ENCODE measurements at places on chromosomes 7 and 10.

- DNase-seq = no peak
Measured at GRCh38 chr7:158458096-158458495, 129.5 kb downstream of the PTPRN2 start.

- no peak for DNase-seq
Measured at GRCh38 chr10:130023454-130024230, 59.6 kb upstream of the EBF3 start.

- DNase-seq = no peak
Measured at GRCh38 chr7:8147760-8148463, 114.1 kb downstream of the ICA1 start.

- no peak for DNase-seq
Measured at GRCh38 chr10:46518028-46518725, 38.3 kb downstream of the GPRIN2 start.

DNA sequence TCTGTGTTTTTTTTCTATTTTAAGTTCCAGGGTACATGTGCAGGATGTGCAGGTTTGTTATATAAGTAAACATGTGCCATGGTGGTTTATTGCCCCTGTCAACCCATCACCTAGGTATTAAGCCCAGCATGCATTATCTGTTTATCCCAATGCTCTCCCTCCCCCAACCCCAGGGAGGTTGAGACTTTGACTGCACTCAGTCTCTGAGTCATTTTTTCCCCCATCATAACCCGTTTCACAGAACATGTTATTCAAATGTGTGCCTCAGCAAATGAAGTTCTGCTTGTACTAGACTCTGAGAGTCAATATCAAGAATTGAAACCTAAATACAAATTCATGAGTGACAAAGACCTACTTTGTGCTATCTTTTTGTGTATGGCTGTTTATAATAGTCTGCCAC is 70.0 kb upstream of the CYP26C1 start:
- DNase-seq = no peak

- DNase-seq = no peak
Measured at GRCh38 chr7:12549106-12549505, 21.4 kb upstream of the SCIN start.

- no peak for DNase-seq
Measured at GRCh38 chr10:102777711-102778453, 34.1 kb downstream of the WBP1L start.

GRCh38 chr10:124802313-124802675 is 675 bp downstream of the ABRAXAS2 start:
- no peak for DNase-seq

DNA sequence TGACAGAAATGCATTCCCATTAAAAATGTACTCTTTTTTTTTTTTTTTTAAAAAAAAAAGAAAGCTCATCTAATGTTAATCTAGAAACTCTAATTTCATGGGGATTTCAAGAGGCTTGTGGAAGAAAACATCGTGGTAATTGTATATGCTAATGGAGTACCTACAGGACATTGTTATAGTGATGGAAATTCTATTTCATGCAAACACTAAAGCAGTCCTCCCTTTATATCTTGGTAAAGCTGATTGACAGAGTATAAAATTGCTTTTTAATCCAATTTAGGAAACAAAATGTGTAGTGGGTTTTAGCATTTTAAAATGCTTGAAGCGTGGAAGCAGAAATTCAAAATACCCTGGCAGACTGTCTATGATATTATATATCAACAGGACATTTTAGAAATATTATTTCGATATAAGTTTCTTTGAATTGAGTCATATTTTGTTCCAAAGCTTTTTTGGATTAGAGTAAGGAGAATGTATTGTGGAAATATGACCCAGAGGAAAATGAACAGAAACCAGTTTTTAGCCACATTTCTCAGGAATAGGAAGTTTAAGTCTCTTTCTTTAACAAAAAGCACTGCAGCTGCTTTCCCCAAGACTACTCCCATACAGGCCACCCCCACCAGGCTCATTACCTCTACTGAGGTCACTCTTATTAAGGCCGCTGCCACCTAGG is 121.9 kb downstream of the WNT2 start:
- no peak for DNase-seq

DNA sequence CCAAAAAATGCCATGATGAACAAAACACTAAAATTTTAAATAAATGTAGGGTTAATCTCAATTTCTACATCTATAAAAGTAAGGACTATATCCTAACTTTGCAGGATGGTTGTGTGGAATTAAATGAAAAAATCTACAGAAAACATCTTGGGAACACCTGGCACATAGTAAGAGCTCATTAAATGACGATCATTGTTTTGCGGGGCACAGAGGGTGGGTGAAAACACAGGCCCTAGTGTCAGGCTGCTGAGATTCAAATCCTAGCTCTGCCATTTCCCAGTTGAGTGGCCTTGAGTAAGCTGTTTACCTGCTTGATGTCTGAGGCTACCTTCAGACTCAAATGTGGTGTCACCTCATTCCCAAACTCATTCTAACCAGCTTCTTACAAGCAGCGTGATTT is 35.6 kb downstream of the BTBD16 start:
- DNase-seq = no peak

GRCh38 chr10:61902445-61903220 is 1.1 kb downstream of the ARID5B start:
- DNase-seq = no peak

DNA sequence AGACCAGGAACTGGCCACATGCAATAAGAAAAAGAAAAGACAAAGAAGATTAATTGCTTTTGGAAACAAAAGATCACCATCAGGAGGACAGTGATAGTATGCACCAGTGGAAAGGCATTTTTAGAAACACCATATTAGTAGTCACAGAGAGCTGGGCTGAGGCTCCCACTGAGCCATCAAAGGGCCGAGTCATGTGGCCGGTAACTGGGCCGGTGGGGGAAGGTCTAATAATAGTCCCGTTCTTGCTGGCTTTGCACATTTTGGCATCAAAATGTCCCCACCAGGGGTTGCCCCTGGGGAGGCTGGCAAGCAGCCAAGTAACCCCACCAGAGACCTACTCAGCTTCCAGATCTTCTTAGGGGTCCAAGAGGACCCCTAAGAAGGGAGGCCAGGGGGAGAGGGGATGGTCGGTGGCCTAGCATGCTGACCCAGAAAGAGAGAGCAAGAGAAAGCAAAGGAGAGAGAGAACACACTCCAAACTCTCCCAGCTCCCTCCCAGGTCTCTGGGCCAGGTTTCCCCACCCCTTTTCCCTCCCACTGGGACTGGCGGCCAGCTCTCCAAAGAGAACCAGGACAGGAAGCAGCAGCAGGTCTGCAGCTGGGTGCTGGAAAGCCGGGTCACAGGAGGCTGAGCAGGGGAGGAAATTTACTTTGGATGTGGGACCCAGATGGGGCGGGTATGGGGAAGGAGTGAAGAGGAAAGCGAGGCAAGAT is 70.2 kb upstream of the FGFR2 start:
- no peak for DNase-seq

- no peak for DNase-seq
Measured at GRCh38 chr7:47933215-47933614, 15.1 kb downstream of the PKD1L1 start.

All from stimulated activated CD8-positive, alpha-beta memory T cell treated with anti-CD3 and anti-CD28 coated beads, Interleukin-2, amount 100 ng/mL, for 1 hour (primary cell).